ENCODE measurements at places on chromosomes 2 and 18. TPM values are rescaled to one million over a fixed set of nuclear protein-coding genes. Genes with fewer than 3 reads are reported as not detected.

The VAMP8 gene
- 3.1 TPM for total RNA-seq

The LIPG gene
- total RNA-seq, result not detected

The SATB2 gene
- 11.6 TPM for total RNA-seq

DNA sequence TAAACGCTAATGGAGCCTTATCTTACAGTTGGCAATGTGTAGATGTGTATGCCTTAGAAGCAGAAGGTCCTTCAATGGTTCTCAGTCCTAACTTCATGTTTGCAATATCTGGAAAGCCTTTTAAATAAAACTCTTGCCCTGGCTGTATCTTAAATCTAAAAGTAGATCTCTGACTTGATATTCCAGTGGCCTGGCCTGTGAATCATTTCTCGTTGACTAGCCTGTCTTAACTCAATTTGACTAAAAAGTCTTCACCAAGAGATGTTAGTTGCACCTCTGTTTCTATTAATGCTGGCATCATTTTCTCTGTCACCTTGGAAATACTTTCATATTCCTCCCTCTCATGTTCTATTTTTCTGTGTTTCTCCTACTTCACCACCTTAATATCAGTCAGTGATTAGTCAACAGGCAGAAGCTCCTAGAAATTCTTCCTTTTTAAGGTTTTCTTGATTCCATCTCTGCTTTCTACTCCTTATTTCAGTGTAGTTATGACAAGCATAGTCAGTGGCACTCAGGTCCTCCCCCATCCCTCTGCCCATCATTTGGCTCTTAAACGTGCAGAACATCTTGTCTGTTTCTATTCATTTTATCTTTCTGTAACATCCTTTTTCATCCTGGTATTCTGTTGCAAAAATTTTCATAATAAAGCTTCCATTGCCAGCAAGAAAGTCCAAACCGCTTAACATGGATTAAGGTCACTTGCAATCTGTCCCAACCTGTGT lies 4.3 kb downstream of the ITGAV start:
- no peak for DNase-seq

GRCh38 chr2:30305235-30305634 lies 73.9 kb downstream of the LBH start:
- DNase-seq, result no peak
